ENCODE measurements at places on chromosomes 13 and 19.

GRCh38 chr19:15584541-15585115 is 30.4 kb upstream of the CYP4F8 start:
- DNase-seq, result peak; percentile 48

- no peak for DNase-seq
Measured at GRCh38 chr13:111518161-111518792, 197.8 kb downstream of the TEX29 start.

GRCh38 chr19:38900743-38901190 is 998 bp downstream of the NFKBIB start:
- DNase-seq, result no peak

DNA sequence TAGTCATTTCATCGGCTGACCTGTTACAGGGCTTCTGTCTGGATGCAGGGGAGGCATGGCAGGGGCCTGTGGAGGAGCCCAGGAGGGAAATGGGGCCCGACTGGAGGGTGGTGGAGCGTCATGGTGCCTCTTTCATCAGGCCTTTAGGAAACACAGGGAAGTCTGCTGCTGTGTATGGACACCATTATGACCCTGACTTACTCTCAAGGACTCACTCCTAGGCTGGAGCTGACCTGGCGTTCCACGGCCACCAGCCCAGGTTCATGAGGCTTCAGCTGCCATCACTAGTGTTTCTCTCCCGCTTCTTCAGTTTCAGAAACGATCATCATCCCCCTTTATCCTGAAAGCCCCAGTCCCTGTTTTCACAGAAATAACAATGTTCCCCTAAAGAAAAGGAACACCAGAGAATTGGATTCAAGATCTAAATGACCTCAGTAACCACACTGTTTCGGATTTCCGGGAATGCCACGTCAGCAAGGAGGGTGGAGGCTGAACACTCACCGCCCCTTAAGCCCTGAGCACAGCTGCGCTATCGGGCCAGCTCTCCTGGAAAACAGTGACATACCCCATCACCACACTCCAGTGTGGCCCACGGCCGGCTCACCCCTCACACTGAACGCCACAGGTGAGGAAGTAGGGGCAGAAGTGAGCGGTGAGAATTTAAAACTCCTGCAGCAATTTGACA is 67.6 kb downstream of the SOX1 start:
- no peak for DNase-seq

DNA sequence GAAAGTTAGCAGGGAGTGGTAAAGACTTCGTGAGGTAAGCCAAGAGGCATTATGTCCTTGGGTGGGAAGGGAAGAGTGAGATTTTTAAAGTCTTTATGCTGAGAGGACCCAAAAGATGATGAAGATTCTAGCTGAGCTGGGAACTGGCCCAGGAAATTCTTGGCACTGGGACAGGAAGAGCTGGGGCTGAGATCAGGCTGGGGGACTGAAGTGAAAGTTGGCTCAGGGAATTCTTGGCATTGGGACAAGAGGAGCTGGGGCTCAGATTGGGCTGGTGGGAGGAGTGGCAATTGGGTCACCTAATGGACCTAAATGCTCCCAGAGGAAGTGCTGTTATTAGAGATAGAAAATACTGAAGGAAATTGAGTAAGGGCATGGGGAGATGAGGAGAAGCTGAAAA is 8.8 kb downstream of the SCEL start:
- DNase-seq, result no peak

- no peak for DNase-seq
Measured at GRCh38 chr19:34288381-34288780, 34.0 kb downstream of the GARRE1 start.

- DNase-seq, result no peak
Measured at GRCh38 chr13:29402166-29402636, 193.3 kb downstream of the SLC7A1 start.

GRCh38 chr19:33462112-33462791 is 59.3 kb downstream of the PEPD start:
- no peak for DNase-seq

DNA sequence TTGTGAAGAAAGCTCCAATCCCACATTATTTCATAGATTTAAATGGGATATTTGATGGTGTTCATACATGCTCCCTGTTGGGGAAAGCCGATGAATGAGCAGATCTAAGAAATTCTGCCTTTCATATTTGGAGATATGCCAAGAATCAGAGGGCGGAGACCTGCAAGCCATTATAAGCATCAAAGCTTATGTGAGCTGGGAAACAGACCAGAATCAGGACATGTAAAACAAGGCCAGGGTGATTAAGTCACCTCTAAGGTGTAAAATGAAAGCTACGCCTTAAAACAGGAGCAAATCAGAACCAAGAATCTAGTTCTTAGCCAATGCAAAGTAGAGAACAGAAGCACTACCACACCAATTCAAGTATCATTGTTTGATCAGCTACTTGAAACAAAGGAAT is 392.4 kb downstream of the DCT start:
- no peak for DNase-seq

GRCh38 chr19:58229255-58229639 is 533 bp downstream of the ZNF544 start:
- DNase-seq, result no peak

GRCh38 chr19:38596057-38596981 is 21.4 kb downstream of the MAP4K1 start:
- DNase-seq, result no peak

DNA sequence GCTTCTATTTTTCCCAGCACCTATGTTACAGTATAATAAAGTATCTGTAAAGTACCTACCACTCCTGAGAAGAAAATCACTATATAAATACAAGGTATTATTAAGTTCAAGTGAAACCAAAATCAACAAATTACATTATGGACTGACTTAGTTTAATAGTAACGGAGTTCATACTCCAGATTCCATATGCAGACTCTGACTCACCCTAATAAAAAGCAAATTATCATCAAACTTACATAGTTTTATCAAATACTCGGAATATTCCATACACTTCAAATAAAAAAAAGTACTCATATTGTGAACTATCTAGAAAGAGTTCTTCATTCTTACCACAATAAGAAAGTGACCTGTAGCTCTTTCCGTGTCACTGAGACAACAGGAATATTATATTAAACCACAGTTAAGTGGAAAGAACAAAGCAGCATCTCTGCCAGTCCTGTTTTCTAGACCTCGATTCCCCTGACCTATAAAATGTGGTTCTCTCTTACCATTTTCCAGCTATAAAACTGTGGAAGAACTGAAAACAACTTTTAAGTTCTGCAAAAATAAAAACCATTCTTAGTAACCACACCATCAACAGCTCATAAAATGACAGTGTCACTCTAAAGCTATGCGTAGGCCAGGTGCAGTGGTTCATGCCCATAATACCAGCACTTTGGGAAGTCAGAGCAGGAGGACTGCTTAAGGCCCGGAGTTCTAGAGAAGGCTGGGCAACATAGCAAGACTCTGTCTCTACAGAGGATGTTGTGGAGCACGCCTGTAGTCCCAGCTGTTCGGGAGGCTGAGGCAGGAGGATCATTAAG is 42.6 kb downstream of the USP12 start:
- DNase-seq, result no peak

- no peak for DNase-seq
Measured at GRCh38 chr13:24129914-24130774, 30.4 kb upstream of the SPATA13 start.

DNA sequence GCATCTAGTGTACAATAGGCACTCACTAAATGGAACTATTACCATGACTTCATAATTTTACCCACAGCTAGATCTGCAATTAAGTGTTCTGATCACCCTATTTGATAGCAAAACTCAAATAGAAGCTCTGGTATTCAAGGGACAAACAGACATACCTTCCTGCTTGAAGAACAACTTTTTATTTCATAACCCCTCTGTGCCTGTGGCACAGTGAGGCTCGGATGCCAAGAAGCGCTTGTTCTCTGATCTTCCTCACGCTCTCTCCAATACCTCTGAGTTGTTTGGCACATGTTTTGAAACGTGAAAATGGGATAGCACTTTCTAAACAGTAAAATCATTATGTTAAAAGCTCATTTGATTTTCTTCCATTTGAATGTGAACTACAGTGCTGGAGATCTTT is 232.0 kb downstream of the KLF5 start:
- no peak for DNase-seq

DNA sequence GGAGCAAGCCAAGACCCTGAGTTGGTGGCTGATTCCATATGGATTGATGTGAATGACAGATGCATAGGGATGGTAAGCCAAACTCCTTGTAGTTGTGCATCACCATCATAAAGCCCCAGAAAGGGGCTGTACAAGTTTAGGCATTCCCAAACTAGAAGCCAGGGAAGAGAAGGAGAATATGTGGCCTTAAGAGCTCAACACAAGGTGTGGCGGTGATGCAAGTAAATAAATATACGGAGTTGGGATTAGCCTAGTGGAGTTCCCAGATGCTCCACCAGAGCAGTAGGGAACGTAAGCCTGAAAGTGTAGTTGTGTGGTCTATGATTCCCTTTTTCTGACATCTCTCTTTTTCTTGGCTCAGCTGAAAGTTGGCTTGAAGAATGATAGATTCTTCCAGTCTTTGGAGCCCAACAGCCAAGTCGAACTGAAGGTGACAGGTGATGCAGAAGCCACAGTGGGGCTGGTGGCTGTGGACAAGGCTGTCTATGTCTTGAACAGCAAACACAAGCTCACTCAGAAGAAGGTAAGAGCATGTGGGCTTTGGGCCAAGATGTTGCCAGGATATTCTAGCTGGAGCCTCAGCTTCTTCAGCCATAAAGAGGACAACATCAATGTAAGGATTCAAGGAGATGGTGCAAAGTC is 30.1 kb downstream of the RDH8 start:
- no peak for DNase-seq

GRCh38 chr19:4456843-4457653 is 546 bp downstream of the UBXN6 start:
- no peak for DNase-seq

Data from GM06990 (cell line).